T-helper 2 cell treated with Interferon-gamma antibody and Interleukin-4, amounts not matched to agents 5 μg/mL and 100 μg/mL, for 36 hours (primary cell): ENCODE measurements at places on chromosomes 2 and 18.

DNA sequence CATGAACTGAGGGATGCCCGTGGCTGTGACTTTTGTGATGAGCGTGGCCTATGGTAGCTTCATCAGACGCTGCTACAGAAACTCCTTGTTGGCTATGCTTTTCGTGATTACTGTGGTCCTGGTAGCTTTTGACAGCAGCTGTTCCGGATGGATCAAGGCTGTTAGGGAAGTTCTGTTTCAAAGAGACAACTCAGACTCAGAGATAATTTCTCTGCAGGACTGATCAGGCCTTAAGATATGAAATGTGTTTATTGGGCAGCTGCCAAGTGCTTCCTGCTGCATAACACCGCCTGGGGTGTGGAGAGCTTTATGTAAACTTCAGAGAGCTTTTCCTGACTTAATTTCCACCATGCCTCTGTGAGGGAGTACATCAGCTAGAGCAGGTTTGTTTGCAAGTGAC is 243.8 kb downstream of the TSN start:
- DNase-seq: no peak

GRCh38 chr2:24566630-24567029 is 75.6 kb downstream of the NCOA1 start:
- no peak for DNase-seq

GRCh38 chr2:36253086-36253485 is 102.5 kb upstream of the CRIM1 start:
- no peak for DNase-seq

GRCh38 chr2:69623236-69623635 is 20.3 kb downstream of the AAK1 start:
- no peak for DNase-seq
